ENCODE measurements at places on chromosomes 5 and 9. TPM values are rescaled to one million over a fixed set of nuclear protein-coding genes. Genes with fewer than 3 reads are reported as not detected.

Gene SLC34A3
- total RNA-seq: not detected

Gene PCDHA8
- total RNA-seq: not detected

Gene SPINK13
- not detected for total RNA-seq

Gene IFNA2
- total RNA-seq: not detected

Gene TSPAN17
- 55.9 TPM for total RNA-seq

Gene TMEM8B
- 2.9 TPM for total RNA-seq

Gene FEM1C
- total RNA-seq: 16.0 TPM

Gene PLCXD3
- total RNA-seq: not detected

Gene LYSMD3
- total RNA-seq: 21.3 TPM

Gene TMEM174
- not detected for total RNA-seq

Gene DTWD2
- total RNA-seq: 1.1 TPM

Gene CNTNAP3
- 19.4 TPM for total RNA-seq

Gene SV2C
- 0.07 TPM for total RNA-seq

Gene MARCOL
- total RNA-seq: not detected
